ENCODE measurements at places on chromosomes 5 and 9. TPM values are rescaled to one million over a fixed set of nuclear protein-coding genes. Genes with fewer than 3 reads are reported as not detected.
A peak's percentile ranks its signal among the peaks of the same experiment; 100 is the strongest.

GRCh38 chr9:105842023-105842644 is 147.8 kb downstream of the TMEM38B start:
- no peak for ATAC-seq

DNA sequence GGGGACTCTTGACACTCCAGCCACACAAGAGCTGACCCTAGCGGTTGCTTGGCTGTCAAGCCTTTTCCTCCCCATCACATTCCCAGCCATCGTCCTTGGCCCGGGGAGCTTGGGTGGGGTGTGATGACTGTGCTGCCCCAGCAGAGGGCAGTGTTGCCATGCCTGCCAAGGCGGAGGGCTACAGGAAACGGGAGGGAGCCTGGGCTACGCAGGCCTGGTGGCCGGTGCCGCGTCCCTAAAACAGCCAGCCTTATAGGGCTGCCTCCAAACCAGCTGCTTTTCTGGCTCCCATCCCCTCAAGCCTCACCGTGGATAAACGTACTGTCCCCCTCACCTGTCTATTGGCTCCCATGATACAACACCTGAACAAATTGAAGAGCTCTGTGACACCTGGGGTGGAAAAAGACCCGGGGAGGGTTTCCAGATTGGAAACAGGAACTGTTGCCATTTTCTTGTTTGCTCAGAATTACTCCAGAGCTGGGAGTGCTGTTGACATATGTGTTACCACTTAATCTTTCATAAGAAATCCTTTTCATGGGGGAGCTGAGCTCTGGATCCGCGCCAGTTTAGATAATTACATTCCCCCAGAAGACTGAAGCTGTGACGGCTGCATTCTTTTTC is 72.8 kb upstream of the ASTN2 start:
- ATAC-seq: peak; percentile 86

GRCh38 chr9:16217943-16218701 is 652.3 kb downstream of the BNC2 start:
- ATAC-seq: peak; percentile 83

PLCXD3 gene
- total RNA-seq: 0.97 TPM

IFNA21 gene
- total RNA-seq: 0.77 TPM

Data from motor neuron (in vitro differentiated cells).